Brain pericyte (primary cell): ENCODE measurements at places on chromosomes 5 and 9.

GRCh38 chr5:76372323-76373054 is 30.6 kb upstream of the IQGAP2 start:
- DNase-seq, result no peak

DNA sequence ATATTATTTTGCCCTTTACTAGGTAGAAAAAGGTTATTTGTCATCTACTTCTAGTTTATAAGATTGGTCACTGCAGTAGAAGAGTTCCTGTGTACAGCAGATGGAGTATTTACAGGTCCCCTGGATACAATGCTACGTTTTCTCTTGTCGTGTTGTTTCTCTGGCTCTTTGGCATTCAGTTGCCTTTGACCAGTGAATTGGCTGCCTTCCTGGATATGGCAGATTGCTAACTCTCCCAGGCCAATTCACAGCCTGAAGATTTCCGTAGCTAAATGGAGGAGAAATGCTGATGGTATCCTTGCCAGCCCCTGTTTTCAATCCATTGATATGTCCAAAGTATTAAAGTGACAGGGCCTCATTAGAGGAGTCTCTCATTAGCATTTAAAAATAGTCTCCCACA is 32.5 kb upstream of the GNAQ start:
- no peak for DNase-seq

DNA sequence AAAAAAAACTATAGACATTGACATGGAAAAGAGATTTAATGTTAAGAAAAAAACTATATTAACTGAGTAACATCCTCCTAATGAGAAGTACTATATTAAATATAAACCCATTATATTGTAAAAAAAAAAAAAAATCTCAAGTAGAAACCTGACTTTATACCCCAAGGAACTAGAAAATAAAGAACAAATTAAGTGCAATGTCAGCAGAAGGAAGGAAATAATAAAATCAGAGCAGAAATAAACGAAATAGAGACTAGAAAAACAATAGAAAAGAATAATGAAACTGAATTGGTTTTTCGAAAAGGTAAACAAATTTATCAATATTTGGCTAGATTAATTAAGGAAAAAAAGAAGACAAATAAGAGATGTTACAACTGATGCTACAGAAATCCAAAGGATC is 329.1 kb upstream of the ZNF608 start:
- DNase-seq, result no peak

GRCh38 chr9:109411069-109411761 is 86.9 kb downstream of the PTPN3 start:
- DNase-seq, result no peak

DNA sequence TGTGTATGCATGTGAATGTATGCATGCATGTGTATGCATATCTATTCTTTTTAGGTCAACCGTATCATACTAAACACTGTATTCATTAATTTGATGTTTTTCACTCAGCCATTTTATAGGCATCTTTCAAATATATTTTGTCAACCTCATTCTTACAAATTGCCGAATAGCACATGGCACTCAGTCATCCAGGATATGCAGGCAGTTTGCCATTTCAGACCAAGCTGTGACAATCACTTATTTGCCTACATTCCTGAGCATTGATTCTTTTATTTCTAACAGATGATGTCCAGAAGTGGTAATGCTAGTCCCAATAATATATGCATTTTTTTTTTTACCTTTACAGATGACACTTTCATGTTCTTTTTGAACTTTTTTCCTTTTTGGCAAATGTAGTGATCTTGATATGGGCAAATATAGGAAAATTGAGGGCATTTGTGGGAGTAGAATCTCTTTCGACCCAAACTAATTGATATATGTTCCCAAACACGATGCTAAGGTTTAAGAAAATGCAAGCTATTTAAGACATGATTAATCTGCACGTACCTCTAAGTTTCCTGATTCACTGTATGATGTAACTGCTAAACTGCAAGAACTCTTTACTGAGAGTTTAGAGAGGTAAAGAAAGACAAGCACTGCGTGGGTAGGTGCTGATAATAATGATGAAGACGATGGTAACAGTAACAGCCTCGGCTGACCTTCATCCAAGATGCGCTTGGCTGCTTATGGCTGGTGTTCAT is 153.9 kb upstream of the DAP start:
- no peak for DNase-seq

DNA sequence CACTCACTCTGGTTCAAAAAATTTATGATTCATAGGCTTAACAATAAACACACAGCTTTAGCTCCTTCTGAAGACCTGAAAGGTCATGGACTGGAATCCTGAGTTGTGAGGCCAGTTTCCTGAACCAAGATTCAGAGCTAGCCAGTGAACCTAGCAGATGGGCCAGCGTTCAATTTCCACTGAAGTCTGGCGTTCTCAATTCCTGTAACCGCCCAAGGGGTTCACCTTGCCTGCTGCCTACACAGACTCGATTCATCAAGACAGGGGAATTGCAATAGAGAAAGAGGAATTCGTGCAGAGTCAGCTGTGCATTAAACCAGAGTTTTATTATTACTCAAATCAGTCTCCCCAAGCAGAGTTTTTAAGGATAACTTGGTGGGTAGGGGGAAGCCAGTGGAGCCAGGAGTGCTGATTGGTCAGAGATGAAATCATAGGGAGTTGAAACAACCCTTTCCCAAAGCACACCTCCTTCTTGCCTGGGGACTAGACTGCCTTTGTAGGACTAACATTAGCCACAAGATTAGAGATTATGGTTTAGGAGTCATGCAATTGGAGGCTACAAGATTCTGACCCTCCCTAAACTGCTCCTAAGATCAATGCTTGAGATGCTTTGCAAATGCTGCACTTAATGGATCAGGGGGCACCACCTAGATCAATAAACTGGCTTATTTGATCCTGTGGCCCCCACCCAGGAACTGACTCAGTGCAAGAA is 117.5 kb upstream of the SHB start:
- DNase-seq, result no peak

GRCh38 chr5:33733225-33733624 is 158.6 kb downstream of the ADAMTS12 start:
- no peak for DNase-seq

DNA sequence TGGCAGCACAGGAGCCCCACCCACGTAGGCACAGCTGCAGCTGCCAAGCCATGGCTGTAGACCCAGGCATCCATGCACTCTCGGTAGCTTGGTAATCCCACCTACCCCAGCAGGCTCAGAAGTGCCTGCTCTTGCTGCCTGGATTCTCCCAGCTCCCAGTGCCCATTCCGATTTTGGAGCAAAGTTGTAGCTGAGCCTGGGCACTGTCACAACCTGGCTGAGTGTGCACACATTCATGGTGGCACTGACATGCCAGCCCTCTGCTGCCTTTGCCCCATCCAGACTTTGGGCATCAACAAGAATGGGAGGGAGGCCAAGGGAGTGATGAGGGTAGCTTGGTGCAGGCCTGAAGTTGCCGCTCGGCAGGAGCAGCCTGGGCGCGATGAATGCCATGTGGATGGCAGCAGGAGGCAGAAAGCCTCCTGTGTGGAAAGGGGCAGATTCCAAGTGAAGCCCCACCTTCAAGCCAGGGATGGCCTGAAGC is 936.6 kb upstream of the PTPRD start:
- DNase-seq, result no peak

DNA sequence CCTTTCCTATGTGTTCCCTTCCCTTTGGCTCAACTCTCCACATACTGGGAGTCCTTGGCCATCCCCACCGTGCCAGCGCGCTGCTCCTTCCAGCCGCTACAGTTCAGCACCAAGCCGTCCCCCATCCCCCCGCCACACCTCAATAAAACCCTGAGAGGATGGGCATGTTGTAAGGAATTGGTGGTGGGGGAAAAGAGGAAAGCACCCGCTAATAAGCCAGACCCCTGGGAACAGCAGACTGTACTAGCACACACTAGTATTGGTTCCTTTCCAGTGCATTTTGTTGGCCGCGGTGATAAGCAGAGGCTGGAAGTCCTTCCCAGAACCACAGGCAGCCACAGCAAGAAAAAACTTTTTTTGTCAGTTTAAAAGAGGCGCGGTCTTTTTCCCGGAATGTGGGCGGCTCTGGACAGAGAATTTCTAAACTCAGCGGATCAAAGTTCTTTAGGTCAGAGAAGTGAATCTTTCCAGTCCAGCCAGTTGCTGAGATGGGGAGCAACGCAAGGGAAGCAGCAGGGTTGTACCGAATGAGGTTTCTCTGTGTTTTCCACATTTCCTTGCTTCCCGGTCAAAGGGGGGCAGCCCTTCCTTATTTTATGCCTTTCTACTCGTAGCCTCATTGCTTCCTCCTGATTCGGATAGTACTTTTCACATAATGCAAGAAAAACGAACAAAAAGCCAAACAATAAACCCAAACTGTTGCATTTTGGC is 2.1 kb downstream of the CHSY3 start:
- DNase-seq, result no peak

GRCh38 chr5:17185773-17186172 is 31.7 kb upstream of the BASP1 start:
- DNase-seq, result no peak

GRCh38 chr5:72653586-72653985 is 146.4 kb upstream of the ZNF366 start:
- DNase-seq, result no peak
